Cortex of kidney (tissue), 1 donor: ENCODE measurements at places on chromosomes 2 and 18.

- no peak for DNase-seq
These were observed 121.9 kb downstream of the TMEM18 start for GRCh38 chr2:555164-555922.

DNA sequence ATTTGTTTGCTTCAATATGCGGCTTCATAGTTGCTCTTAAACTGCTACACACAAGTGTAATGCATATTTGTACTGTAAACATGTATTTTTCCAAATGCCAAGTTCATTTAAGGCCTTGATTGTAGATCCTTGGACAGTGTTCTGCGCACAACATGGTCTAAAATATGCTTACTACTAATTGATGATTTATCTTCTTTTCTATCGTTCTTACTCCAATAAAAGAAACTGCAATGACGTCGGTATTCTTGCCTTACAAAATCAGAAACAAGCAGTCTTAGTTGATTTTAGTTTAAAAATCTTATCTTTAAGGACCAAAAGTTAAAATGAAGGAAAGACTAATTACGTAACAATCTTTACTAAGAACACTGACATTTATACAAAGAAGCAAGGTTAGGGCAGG lies 224.3 kb upstream of the SMAD7 start:
- no peak for DNase-seq

- no peak for DNase-seq
These were observed 103.5 kb downstream of the NYAP2 start for GRCh38 chr2:225502971-225503370.

DNA sequence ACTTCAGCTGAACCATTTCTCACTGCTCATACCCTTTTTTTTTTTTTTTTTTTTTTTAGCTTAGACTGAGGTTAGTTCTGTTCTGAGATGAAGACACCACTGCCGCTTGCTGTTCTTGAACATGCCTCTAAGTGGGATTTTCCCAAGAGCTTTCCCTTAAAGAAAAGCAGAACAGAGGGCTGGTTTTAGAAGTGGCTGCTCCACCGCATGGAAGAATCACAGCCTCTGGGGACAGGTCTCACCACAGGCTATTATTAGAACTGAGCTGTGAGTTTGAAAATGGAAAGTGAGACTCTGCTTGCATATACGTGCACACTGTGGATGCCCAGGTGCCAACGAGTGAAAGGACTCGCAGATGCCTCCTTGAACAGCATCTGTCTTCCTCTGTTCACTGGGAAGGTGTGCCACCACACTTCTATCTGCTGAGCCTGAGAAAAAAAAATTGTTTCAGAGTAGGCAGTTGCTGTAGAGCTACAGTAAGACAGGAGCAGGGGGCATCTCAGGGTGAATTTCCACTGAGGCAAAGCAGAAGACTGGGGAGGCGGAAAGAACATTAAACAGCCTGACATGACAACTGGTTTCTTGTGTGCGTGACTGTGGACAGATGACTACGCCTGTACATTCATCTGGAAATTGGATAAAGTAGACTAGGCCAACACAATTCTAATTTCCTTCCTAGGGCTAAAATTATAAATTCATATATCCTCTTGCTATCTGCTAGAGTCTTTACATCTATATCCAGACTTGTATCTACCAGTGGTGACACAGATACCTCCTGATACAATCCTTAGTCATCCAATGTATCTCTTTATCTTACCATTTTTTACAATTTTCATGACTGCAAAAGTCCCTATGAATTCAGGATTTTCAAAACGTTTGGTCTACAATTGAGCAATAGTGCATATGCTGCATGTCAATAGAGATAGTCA lies 1045.7 kb upstream of the CELF4 start:
- no peak for DNase-seq

- no peak for DNase-seq
These were observed 37.3 kb downstream of the PTCD3 start for GRCh38 chr2:86143307-86143706.

DNA sequence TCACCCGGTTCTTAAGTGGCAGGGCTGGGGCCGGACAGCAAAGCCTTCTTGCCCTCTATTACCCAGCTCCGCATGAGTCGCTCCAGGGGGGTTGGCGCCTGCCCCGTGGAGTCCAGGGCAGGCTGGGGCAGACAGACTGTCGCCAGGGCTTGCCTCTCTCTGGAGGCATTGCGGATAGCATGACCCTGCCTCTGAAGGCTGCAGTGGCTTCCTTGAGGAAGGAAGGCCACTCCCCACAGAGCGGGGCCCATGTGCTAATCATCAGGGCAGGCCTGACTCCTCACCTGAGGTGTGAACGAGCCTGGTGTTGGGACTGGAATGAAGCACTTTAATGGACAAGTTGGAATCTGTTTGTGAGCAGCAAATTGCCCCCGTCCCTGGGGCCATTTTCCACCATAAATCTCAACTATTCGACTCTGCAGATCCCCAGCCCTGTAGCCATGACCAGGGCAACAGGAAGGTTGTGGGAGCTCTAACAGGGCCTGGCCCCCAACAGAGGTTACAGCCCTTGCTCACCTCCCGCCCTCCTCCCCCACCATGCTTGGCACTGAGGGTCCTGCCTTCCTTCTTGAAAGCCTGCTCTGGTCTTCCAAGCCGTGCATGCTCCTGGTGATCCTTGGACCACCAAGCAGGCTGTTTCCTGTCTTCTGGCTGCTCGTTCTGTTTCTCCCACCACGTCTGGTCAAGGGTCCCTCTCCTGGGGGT lies 144.9 kb upstream of the HAAO start:
- no peak for DNase-seq

DNA sequence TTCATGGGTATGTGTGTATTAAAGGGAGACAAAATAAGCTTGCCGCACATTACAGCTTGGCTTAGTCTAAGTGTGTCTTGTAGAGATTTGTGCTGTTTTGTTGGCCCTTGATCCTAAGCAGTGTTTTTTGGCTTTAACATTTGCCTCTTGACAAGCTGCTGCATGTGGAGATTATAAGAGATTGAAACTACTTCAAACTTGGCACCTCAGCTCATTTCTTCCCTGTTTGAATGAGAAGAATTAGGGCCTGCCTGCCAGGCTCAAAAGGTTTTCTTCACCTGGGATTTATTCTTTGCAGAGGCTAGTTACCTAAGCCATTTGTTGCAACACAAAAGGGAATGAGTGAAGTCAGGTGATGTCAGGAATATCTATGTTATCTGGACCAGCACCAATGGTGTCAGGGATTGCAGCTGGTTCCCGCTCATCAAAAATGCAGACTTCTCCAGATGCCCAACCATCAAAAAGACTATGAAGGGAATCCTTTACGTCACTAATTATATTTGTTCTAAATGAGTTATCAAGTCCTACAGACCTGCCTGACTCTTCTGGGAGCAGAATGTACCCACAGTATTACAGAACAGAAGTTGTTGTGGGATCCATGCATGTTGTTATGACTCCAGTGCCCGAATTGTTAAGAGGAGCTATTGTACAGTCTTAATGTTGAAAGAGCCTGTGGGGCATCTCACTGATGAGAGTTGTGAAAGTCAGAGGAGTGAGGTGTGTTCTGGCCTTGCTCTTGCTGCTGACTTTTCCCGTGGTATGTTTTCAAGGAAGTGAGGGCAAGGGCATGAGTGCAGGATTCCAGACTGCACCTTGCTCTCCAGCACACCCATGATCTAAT lies 31.0 kb downstream of the ABCA12 start:
- no peak for DNase-seq

DNA sequence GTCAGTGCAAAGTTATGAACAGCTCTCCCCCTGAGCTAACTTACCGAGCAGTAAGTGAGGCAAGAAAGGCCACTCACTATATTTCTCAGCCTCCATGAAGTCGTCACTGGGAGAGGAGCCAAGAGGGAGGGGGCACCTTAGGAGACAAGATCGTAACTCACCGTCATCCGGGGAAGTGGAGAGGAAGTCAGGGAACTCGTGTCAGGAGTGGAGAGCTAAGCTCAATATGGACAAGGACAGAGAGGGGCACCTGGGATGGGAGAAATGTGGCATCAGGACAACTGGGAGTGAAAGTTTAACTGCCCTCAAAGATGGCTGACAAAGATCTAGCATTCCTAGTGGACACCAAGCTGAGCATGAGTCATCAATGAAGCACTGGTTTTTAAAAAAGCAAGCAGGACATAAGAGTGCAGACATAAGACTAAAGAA lies 37.1 kb downstream of the BCL11A start:
- DNase-seq = no peak

DNA sequence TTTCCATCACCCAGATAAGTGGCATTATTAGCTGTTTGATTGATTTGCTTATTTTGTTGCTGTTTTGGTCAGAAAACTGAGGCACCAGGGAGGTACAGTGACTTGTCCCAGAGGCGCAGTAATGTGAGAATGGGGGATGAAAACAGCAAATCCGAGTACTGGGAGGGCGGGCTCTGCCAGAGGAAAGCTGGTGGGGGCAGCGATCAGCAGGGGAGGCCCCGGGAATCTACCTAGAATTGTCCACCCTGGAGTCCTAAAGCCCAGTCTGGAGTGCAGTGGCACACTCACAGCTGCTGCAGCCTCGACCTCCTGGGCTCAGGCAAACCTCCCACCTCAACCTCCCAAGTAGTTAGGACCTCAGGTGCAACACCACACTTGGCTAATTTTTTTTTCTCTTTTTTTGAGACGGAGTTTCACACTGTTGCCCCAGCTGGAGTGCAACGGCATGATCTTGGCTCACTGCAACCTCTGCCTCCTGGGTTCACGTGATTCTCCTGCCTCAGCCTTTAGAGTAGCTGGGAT lies 17.0 kb upstream of the PTMA start:
- no peak for DNase-seq

- DNase-seq = no peak
These were observed 66.8 kb upstream of the FOSL2 start for GRCh38 chr2:28325567-28326468.

DNA sequence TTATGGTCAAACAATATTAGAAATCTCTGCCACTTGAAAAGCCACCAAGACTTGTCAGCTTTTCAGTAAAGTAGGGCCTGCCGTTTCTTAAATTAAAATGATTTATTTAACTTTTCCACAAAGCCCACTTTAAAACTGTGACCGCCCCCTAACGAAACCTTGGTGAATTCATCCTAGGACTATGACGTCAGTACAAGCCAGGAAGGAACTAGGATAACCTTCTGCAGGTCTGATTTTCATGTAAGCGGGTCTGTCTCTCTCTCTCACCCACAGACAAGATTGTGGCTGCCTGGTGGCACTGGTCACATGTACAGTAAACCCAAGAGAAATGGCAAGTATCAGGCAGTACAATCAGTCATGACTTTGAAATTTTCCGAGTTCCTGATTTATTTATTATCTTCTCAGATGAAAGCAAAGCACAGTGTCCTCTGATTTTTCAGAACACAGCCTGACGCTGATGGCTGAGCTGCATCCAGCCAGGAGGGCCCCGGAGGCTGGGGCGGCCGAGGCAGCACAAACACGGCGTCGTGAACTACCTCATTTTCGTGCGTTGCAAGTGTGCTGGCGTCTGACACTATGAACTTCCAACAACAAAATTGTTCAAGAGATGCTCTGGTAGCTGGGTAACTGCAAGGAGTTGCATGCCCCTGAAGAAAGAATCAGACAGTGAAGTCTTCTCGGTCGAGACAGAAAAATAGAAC lies 18.9 kb downstream of the SALL3 start:
- no peak for DNase-seq

- no peak for DNase-seq
These were observed 130.1 kb downstream of the LCLAT1 start for GRCh38 chr2:30577151-30577550.

GRCh38 chr2:20561637-20562454 lies 89.1 kb downstream of the HS1BP3 start:
- DNase-seq = no peak

DNA sequence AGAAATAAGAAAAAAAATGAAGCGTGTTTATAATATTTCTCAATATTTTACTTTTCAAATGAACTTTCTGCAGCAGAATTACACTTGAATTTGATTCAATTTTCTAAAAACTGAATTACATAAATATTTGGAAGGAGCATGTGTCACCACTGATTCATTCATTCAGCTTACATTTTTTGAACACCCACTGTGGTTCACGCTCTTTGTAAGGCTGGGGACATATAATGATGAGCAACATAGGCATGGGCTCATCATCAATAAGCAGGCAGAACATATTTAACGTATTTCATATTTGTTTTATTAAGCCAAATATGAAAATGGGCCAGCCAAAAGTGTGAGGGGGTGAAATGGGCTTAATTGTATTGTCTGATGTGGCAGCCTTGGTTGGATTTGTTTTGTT lies 209.1 kb downstream of the CTNNA2 start:
- DNase-seq = no peak

DNA sequence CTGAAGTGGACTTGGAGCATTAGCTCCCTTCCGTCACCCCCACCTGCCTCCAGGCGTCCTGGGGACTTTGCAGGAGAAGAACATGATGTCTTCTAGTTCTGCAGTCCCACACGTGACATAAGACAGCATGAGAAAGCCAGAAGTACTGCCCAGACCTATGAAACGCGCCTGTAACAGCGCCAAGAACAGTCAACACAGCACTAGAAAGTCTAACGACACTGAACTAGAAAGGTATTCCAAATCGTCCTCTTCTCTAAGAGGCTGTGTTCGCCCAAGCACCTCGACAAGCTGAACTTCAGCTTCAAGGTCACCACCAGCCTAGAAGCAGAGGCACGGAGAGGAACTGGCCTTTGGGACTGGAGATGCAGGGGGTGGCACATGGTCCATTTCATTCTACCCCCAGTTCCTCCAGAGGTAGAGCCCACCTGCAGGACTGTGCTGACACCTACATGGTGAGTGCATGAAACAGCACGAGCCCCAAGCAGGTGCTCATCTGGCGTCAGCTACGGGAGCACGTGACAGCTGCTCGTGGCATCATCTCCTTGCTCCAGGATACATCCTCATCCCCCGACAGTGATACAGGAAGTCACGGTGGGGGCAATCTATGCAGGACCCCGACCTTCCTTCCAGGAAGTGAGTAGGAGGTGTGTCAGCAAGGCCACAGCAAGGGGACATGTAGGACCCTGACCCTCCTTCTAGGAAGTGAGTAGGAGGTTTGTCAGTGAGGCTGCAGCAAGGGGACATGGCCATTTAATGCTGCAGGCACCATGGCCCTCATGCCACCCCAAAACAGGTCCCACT lies 3.7 kb downstream of the HDAC4 start:
- DNase-seq = no peak

GRCh38 chr2:46831051-46831868 lies 84.3 kb downstream of the MCFD2 start:
- no peak for DNase-seq

DNA sequence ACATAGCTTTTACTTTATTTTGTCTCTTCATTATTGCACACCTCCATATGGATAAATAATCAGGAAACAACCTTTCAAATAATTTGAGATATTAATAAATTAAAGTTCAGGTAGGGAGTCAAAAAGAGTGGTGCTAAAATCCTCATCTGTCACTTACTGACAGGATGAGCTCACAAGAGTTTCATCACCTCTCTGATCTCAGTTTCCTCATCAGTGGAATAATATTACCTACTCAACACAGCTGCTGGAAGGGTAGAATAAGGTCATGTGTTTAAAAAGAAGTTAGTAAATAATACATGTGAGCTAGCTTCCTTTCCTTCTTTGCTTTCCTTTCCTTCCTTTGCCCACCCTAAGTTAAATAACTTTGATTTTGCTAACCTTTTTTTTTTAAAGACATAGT lies 61.9 kb downstream of the RDH14 start:
- no peak for DNase-seq
